ENCODE measurements at places on chromosomes 13 and 19.

DNA sequence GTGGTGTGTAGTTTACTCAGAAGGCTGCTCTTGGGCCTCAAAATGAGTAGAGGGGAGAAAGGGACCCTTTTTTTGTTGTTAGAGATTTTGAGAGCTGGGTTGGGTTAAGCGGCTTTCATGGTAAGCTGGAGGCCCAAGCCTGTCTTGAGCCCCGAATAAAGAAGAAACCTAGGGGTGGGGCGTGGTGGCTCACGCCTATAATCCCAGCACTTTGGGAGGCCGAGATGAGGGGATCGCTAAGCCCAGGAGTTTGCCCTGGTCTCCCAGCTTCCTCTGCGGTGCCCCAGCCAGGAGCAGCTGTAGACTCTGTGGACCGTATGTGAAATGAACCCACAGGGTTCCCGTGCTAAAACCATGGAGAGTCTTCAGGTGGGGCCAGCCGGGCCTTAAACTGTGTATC lies 56.1 kb downstream of the KDM4B start:
- no peak for DNase-seq

- no peak for DNase-seq
Observed at GRCh38 chr13:98188544-98189166, 11.6 kb upstream of the RNF113B start.

DNA sequence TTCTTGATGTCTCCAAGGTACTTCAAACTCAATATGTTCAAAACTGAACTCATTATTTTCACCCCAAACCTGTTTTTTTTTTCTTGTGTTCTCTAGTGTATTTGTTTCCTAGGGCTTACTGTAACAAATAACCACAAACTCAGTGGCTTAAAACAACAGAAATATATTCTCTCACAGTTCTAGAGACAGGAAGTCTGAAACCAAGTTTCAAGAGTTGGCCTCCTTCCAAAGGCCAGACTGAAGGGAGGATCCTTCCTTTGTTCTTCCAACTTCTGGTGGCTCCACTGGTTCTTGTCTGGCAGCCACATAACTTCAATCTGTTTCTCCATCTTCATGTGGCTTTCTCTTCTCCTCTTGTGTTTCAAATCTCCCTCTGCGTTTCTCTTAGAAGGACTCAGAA lies 62.0 kb upstream of the PDCD5 start:
- no peak for DNase-seq

DNA sequence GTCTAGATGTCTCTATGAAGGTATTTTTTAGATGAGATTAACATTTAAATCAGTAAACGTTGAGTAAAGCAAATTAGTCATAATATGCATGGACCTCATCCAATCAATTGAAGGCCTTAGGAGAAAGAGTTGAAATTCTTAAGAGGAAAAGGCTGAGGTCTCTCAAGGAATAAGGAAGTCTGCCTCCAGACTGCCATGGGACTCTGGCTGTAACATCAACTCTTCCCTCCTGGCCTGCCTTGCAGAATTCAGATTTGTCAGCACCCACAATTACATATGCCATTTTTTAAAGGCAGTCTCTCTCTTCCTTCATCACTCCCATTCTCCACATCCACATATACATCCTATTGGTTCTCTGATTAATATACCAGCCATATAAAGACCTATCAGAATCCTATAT lies 28.8 kb upstream of the INTS6 start:
- no peak for DNase-seq

GRCh38 chr13:43596924-43597598 lies 189.7 kb downstream of the ENOX1 start:
- no peak for DNase-seq

Data from glutamatergic neuron (in vitro differentiated cells).